ENCODE measurements at places on chromosomes 2 and 18.

GRCh38 chr2:102606353-102606752 is 13.0 kb upstream of the SLC9A2 start:
- peak; percentile 43 for DNase-seq

- DNase-seq: no peak
Observed at GRCh38 chr2:55581435-55581834, 36.0 kb downstream of the PPP4R3B start.

DNA sequence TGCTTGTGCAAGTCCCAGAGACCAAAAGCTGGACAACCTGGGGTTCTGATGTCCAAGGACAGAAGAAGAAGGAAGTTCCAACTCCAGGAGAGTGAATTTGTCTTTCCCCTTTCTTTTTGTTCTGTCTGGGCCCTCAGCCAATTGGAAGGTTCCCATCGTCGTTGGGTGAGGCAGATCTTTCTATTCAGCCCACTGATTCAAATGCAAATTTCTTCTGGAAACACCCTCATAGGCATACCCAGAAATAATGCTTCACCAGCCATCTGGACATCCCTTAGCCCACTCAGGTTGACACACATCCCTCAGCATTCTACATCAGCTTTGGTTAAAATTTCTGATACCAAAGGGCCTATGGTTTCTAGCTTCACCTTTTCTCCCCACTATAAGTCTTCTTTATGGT is 156.5 kb downstream of the SP3 start:
- DNase-seq: no peak

GRCh38 chr2:127584047-127584446 is 48.6 kb downstream of the MYO7B start:
- DNase-seq: peak; percentile 14

DNA sequence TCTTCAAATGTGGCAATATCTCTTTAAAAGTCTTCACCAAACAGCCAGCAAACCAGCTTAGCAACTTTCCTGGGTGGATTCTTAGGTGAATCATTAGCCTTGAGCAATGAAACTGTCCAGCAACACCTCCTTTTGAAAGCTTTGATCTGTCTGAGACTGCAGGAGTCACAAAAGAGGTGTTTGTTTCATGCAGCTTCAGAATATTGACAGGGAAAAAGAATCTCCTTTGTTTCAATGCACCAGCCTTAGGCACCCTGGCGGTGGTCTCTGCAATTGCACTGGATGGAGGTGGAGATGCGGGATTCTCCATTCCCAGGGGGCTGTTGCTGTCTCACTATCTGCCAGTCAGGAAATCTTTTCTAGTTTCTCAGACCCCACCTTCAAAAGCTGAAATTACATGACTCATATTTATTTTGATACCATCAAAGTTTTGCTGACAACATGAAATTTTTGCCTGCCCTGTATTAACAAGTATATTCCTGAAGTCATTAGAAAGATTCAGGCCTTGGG is 76.0 kb upstream of the DSG1 start:
- DNase-seq: no peak

GRCh38 chr18:44741511-44741910 is 60.8 kb downstream of the SETBP1 start:
- no peak for DNase-seq

DNA sequence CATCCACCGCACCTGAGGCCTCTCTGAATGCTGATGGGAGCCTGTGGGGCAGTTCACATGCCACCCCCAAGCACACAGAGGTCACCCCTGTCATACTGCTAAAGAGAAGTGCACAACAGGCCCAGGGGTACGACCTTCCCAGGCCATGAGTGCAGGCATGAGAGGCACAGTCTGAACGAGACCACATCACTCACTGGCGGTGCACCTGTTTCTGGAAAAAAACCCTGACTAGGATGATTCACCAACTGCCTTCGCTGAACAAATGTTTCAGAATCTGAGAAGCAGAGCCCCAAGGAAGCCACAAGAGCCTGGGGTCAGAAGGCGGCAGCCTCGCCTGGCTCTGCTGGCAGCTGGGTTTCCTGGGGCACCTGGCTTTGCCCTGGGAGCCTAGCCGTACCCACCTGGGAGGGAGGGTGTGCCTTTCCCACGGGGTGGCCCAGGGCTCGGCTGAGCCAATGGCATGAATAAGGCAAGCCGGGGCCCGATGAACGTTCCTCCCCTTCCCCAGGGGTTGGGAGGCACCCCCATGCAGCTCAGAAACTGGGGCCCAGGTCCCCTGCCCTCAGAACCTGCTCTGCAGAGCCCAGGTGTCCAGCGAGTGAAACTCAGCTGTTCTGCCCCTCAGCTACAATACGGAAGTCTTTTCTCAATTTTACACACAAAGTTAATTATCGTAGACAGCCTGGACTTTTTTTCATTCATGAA is 73.8 kb downstream of the HDAC4 start:
- no peak for DNase-seq

GRCh38 chr2:114024326-114024725 is 134.4 kb downstream of the ACTR3 start:
- DNase-seq: no peak

- no peak for DNase-seq
Observed at GRCh38 chr2:168396131-168396530, 59.9 kb upstream of the CERS6 start.

DNA sequence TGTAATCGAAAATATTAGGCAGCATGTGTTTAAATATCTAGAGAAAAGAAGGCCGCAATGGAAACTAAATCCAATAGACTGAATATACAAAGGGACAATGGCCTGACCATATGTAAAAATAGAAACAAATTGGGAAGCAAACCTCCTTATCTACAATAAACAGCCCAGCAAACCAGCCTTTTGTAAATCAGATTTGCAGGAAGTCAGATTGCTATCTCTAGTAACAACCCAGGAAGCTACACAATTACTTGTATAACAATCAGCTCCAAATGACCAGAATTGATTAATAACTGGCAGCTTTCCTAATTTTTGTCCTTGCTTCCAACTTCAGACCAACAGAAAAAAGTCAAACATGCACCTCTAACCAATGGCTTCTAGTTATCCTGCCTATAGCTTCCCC is 860.0 kb downstream of the CPS1 start:
- DNase-seq: no peak

- no peak for DNase-seq
Observed at GRCh38 chr2:4258563-4258962, 555.2 kb downstream of the DCDC2C start.

GRCh38 chr2:101751875-101752619 is 54.5 kb downstream of the MAP4K4 start:
- DNase-seq: no peak

- DNase-seq: no peak
Observed at GRCh38 chr18:34993289-34993688, 47.9 kb upstream of the MAPRE2 start.

DNA sequence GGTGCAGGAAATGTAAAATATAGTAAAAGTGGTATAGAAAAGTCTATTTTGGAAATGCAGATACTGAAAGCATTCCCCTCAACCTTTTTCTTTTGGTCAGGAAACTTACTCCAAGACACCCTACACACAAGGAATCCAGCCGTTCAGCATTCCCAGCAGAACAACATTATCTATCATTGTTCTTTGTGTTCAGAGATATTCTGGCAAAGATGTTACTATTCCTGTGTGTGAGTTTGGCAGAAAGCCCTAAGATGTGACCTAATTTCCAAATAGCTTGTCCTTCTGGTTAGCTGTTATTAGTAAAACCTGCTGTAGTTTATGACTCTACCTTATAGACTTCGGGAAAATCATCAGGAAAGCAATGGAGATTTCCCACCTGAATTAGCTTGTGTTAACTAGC is 78.1 kb upstream of the PELI1 start:
- no peak for DNase-seq

DNA sequence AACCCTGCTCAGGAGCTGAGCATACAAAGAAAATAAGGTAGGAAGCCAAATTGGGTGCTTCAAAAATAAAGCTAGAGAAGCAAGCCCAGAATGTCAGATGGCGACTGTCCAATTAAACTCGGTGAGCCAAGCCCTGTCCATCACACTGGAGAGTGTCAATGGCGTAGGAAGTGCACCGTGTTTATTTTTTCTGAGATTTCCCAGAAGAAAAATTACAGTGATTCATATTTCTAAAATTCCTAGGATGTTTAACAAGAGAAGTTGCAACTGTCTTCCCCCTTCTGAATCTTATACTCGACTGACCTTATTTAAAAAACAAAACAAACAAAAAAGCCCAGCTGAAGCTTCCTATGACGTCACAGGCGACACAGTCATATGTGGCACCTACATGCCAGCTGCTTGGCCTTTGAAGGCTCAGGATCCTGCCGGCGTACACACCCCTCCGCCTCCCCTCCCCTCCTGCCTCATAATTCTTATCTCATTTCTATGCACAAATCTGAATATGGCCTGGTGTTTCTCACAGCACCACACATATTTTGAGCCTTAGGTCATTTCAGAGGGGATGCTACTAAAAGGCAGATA is 60.8 kb downstream of the MBP start:
- peak; percentile 72 for DNase-seq

- DNase-seq: no peak
Observed at GRCh38 chr2:6970976-6971480, 53.8 kb downstream of the RNF144A start.

DNA sequence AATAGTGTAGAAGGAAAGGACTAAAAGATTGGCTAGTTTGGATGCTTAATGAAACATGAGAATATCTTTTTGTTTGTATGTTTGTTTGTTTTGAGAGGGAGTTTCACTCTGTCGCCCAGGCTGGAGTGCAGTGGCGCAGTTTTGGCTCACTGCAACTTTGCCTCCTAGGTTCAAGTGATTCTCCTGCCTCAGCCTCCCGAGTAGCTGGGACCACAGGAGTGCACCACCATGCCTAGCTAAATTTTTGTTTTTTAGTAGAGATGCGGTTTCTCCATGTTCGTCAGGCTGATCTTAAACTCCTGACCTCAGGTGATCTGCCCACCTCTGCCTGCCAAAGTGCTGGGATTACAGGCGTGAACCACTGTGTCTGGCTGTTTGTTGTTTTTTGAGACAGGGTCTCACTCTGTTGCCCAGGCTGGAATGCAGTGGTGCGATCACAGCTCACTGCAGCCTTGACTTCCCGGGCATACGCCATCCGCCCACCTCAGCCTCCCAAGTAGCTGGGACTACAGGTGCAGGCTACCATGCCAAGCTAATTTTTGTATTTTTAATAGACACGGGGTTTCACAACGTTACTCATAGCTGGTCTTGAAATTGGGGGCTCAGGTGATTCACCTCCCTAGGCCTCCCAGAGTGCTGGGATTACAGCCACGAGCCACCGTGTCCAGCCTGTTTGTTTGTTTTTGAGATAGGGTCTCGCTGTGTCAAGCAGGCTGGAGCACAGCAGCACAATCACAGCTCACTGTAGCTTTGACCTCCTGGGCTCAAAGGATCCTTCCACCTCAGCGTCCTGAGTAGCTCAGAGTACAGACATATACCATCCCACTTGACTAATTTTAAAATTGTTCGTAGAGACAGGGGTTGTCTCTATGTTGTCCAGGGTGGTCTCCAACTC is 209.2 kb downstream of the MYCN start:
- DNase-seq: no peak

- no peak for DNase-seq
Observed at GRCh38 chr2:218658671-218659257, 659 bp downstream of the ZNF142 start.

DNA sequence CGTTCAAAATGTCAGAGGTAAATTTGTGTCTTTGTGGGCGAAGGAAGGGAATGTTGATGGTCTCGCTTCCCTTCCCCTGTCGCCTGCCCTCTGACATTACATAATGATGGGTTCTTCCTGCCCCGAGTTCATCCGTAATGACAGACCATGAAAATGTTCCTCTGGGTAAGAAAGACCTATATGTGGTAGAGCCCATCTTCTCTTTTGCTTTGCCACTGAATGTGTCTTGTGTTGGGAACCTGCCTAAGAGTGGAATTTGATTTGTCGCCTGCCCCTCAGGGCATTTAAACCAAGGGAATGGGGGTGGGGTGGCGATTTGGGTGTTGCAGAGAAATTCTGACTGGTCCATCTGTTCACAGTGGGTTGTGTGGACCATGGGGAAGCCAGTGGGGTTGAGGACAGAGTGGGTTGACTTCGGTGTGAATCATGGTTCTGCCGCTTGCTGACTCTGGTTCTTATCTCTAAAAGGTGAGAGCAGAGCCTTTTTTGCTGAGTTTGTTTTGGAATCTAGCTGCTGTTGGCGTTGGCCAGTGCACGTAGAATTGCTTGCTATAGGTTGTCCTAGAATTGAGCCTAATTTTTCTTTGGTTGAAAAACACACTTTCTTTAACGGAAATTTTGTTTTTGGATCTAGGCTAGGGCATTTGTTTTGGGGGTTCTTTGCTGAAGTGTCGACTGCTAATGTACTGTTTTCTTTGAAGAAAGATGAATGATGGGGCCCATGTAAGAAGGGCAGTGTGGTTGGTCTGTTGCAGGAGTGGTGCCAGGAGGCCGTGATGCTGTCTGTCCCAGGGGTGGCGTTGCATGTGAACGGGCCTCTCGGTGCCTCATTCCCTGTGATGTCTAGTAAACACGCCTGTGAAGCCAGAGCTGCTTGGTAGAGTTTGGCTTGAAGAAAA is 1.3 kb downstream of the INPP4A start:
- DNase-seq: no peak

- DNase-seq: no peak
Observed at GRCh38 chr2:42456126-42456839, 37.5 kb downstream of the KCNG3 start.

DNA sequence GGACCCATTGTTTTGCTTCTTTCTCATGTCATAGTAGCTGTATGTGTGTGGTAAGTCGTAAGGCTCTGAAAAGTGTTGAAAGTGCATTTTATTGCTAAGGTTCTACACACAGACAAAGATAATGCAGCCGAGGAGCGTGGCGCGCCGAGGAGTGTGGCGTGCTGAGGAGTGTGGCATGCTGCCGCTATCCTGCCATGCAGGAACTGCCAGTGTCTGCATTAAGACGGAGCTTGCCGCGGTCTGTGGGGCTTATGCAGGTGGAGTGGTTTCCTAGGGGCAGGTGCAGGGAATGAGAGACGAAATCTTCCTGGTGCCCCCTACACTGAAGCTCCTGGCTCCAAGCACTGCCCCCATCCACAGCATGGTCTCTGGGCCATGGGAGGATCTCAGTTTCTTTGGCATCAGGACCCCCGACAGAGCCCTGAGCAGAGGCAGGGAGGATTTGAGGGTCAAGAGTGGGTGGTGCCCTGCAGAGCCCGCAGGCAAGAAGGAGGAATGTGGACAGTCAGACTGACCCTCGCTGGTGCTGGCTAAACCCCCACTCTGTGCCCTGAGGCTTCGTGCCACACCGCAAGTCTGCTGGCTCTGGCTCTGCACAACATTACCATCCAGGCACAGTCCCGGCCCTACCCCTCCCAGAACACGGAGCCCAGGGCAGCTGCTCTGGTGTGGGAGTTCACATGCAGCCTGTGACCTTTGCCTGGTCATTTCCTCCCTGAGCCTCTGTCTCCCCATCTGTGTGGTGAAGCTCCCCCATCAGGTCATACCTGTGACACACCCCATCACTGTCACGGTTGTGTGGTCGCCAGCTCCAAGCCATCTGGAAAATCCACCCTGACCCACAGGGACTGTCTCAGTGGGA is 3.2 kb downstream of the SNED1 start:
- peak; percentile 70 for DNase-seq

DNA sequence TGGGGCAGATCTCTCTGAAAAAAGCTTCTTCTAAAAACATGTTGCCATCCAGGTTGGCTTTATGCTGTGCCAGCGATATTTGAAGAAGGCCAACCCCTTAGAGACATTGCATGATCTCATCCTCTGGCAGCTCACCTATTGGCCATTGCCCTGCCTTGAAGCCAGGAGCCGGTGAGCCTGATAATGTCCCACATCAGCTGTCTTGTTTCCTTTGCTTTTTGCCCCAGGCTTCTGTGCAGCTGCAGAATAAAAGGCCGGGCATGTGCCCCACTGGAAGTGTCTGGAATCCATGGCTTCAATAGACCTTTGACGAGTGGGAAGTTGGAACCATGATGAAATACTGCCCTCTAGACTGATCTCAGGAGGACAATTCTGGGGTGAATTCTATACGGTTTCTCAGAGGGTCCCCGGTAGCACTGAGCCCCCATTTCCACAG is 523.5 kb upstream of the ZEB2 start:
- DNase-seq: no peak

- no peak for DNase-seq
Observed at GRCh38 chr2:121613152-121613551, 36.1 kb downstream of the CLASP1 start.
